ENCODE measurements at places on chromosomes 11 and 22.

DNA sequence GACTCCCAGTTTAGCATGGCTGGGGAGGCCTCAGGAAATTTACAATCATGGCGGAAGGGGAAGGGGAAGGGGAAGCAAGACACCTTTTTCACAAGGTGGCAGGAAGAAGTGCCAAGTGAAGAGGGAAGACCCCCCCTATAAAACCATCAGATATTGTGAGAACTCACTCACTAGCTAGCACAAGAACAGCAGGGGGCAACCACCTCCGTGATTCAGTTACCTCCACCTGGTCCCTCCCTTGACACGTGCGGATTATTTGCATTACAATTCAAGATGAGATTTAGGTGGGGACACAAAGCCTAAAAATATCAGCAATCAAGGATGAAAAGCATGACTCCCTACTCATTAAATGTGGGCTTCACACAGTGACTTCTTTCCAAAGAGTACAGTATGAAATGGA lies 155.0 kb upstream of the CCDC90B start:
- no peak for DNase-seq

DNA sequence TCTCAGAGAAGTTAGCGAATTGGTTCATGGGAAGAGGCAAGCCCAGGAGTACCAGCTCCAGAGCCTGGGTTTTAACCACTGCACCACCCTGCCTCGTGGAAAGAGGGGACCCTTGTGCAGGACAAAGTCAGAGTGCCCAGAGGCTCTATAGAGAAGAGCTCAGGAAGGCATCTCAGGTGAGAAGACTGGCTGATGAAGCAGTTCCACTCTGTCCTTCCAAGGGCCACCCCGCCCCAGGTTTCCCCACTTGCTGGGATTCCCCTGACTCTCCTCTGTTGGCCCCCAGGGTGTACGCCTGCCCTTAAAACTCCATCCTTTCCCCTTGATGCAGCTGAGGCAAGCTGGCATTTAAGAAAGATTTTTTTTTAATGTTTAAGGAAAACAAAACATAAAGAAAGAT lies 265.8 kb downstream of the BUD13 start:
- DNase-seq = no peak

DNA sequence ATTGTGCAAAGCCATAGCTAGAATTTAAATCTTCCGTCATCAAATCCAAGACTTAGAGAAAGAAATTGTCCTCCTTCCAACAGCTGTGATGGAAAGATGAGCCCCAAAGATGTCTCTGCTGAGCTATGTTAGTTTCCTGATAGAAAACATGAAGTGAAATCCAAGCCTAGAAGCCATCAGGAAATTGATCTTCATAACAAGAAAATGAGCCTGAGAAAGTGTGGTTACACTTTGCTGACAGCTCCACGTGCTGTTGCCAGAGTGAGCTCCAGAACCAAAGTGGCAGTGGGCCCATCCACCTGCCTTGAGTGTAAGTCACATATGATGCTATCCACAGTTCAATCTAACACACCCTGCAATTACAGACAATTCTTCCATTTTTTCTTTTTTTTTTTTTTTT lies 58.0 kb upstream of the UBASH3B start:
- DNase-seq = no peak

DNA sequence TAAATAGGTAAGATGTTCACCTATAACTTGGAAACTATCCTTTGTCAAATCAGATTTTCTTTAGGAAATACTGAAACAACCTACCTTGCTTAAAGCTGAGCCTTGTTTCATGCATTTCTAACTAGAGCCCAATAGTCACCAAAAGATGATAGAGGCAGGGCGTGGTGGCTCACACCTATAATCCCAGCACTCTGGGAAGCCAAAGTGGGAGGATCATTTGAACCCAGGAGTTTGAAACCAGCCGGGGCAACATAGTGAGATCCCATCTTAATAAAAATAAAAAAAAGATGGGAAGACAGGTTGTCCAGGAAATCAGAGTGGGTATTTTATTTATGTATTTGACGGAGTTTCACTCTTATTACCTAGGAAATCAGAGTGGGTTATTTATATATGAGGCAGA lies 38.3 kb downstream of the DDX6 start:
- DNase-seq = no peak

GRCh38 chr11:134604886-134605285 lies 192.8 kb upstream of the B3GAT1 start:
- DNase-seq = no peak

DNA sequence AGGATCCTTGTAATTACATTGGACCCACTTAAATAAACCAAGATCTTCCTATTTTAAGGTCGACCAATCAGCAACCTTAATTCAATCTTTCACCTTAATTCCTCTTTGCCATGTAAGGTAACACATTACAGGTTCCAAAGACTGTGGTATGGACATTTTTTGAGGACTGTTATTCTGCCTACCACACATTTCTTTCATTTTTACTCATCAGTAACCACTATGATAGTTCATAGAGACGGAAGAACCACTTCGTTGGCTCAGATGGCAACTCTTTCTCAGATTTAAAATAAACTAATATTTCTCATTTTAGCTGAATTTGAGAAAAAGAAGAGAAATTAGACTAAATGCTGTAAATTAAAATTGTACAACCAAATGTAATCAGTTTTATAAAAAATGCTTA lies 96.3 kb downstream of the PAX6 start:
- no peak for DNase-seq

- peak; percentile 62 for DNase-seq
Observed at GRCh38 chr11:95154514-95154913, 64.9 kb downstream of the ENDOD1 start.

DNA sequence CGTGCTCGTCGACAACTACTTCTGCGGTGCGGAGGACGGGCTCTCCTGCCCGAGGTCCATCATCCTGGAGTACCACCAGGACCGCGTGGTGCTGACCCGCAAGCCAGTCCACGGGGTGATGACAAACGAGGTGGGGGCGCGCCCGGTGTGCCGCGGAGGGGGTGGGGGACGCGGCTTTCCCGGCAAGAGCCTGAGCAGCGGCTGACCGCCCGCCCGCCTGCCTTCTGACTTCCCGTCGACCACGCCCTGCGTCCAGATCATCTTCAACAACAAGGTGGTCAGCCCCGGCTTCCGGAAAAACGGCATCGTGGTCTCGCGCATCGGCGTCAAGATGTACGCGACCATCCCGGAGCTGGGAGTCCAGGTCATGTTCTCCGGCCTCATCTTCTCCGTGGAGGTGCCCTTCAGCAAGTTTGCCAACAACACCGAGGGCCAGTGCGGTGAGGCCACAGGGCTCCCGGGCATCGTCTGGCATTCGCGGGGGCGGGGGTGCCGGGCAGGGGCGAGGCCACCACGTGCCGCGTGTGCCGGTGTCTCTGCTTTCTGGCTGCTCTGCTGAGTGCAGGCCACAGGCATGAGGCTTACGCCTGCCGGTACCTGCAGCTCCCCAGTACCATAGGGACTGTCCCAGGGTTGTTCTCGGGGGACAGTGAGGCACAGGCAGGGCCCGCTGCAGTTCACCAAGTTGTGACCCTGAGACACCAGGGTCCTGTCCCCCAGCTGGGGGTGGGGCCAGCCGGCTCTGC lies 28.5 kb upstream of the MUC5B start:
- no peak for DNase-seq

- DNase-seq = no peak
Observed at GRCh38 chr11:5488798-5489399, 414 bp downstream of the OR52D1 start.

DNA sequence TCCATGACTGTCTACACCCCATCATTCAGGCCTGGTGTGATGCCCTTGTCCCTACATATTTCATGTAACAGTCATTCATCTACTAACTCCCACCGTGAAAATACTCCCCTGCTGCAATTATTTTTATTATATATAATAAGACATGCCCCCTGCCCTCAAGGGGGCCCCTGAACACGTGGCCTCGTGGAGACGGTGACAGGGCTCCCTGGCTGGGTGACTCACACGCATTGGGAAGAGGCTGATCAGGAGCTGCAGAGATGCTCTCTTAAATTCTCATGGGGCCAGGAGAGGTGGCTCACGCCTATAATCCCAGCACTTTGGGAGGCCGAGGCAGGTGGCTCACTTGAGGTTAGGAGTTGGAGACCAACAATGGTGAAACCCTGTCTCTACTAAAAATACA lies 88.6 kb downstream of the ST3GAL4 start:
- no peak for DNase-seq

GRCh38 chr11:12213883-12214282 lies 103.5 kb downstream of the MICAL2 start:
- DNase-seq = no peak

DNA sequence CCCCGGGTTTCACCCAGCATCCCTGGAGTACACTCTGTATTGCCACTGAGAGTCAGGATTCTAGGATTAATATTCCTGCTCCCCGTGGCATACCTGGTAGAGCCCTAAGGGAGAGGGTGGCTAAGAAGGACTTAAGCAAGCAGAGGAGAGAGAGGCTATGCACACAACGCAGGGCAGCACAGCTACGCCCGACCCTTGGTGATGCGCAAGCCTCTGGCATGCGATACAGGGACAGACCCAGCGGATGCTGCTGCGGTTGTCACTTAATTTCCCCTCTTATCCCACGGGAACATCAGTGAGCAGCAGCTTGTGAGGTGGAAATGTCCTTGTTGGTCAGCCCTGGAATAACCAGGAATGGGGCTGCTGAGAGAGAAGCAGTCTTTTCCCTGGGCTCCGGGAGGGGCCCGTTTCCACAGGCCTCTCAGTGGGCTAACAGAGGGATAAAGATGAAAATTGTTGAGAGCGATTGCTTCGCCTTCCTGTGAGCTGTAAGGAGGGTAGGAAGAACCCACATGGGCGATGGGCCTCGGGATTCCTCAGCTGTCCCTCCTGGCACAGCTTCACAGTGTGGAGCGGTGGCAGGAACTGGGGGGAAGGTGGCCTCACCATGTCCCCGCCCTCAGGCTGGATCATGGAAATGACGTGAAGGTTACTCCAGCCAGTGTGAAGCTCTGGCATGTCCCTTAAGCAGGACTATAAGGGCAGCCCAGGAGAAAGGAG lies 48.4 kb upstream of the RAB1B start:
- DNase-seq = no peak

- DNase-seq = no peak
Observed at GRCh38 chr11:35216962-35217678, 78.1 kb downstream of the CD44 start.

DNA sequence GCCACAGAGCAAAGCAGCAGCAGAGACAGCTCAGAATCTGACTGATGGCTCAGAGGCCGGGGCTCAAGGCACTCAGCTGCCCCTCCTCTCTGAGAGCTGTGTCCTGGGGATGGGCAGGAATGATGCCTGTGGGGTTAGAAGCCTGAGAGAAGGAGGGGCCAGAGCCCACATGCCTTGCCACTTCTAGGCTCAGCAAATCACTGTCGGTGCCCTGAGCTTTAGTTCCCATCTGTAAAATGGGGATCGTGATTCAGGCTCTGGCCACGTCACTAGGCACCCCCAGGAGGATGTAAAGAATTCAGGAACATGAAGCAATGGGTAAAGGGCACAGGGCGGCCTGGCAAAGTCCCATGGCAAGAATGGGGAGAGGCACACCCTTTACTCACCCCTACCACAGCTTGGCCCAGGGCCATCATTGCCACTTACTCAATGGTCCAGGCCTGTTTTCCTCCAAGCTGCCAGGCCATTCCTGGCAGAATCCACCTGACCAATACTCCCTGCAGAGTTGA lies 3.4 kb upstream of the CDC42EP2 start:
- DNase-seq = no peak

DNA sequence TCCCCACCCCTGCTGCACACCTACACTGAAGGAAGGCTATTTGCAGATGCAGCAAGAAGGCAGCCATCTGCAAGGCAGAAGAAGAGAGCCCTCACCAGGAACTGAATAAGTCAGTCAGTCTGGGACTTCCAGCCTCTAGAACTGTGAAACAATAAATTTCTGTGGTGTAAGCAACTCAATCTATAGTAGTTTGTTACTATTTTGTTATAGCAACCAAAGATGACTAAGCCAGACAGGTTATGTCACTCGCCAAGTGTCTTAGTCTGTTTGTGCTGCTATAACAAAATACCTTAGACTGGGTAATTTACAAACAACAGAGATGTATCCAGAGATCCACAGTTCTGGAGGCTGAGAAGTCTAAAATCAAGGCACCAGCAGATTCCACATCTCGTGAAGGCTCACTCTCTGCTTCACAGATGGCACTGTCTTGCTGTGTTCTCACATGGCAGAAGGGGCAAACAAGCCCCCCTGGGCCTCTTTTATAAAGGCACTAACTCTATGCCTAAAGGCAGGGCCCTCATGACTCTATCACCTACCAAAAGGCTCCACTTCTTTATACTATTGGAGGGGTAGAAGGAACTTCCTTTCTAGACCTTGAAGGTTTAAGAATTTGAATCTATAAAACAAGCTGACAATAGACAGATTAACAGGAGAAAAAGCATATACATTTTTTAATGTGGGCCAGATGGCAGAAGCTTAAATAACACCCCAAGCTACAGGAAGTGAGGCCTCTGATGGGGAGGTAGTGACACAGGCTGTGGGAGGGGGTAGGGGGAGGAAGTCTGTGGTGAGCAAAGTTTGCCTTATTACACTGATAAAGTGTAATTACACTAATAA lies 12.3 kb downstream of the APOL6 start:
- DNase-seq = peak; percentile 28

DNA sequence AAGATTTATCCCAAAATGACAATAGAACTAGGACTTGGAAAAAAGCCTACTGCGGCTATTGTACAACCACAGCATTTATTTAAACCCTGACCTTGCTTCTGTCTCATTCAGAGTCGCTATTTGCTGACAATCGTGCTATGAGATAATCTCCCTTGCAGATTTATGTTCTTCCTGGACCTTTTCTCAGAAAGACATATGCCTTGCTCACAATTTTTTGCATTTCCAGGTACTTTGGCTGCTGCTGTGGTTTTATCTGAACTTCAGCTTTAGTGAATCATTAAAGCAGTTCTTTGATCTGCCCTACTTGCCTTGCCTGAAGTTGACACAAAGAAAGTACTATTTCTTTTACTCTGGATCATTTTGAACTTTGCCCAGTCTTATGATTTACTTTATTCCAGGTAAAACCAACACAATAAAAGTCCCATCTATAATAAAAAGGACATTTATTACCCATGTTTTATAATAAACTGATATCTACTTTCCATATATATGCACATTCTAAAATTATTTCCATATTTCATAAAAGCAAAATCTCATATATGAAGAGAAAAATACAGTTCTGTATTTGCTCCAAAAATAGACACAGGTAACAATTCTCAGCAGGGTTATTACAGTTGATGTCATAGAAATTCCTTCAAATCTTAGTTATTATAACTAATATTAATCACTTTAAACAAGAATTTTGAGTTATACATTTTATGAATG lies 63.4 kb upstream of the CARD18 start:
- DNase-seq = no peak

GRCh38 chr11:112942966-112943643 lies 18.1 kb upstream of the NCAM1 start:
- no peak for DNase-seq

GRCh38 chr22:17910561-17911311 lies 113.6 kb downstream of the MICAL3 start:
- peak; percentile 86 for DNase-seq

- no peak for DNase-seq
Observed at GRCh38 chr22:39498368-39498767, 3.7 kb upstream of the MIEF1 start.

All from AG10803 (cell line).